ENCODE measurements at places on chromosomes 5 and 9.

GRCh38 chr5:78190402-78190801 lies 104.1 kb downstream of the AP3B1 start:
- no peak for DNase-seq

- DNase-seq = no peak
These were observed 157.8 kb downstream of the ARHGEF28 start for GRCh38 chr5:73783828-73784227.

DNA sequence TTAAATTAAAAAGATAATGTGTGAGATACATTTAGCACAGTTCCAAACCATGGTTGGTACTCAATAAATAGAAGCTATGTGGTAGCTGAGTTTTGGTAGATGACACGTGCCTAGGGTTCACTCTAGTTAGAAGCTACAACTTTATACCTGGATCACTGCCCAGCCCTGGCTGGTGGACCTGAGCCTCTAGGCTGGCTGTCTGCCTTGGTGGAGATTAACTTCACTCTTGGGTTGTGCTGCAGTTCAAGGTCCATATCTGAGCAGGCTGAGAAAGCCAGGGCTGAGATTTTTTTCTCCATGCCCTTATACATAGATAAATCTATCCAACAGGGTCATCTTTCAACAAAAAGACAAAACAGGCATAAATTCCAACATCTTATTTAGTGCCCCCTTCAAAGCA lies 44.6 kb upstream of the SPDL1 start:
- no peak for DNase-seq

GRCh38 chr5:144189800-144190429 lies 19.2 kb downstream of the KCTD16 start:
- DNase-seq = peak; percentile 68

DNA sequence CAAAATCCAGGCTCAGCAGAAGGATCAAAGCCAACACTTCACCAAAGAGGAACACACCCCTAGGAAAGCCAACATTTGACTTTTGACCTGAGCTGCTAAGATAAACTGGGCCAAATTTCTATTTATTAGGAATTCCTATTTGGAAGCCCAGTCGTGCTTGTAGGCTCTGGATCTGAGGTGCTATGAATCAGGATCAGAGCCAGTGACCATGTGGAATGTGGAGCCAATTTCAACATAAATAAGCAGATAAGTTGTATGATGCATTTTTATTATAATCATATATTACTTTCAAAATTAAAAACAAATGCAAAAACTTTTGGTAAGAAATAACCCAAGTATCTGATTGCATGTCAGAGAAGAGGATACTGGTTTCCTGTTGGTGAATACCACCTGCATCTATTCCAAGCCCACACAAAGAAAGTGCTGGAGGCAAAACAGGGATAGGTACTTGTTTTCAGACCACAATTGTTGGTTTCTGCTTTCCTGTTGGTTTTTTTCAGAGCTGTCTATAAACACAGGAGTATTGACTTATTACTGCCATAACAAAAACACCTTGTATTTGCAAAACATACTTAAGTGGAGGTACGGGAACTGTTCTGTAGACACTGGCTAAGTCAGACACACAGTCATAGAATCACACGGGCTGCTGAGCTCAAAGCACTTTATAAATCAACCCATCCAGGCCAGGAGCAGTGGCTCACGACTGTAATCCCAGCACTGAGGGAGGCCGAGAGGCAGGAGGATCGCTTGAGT lies 52.8 kb downstream of the ARL15 start:
- DNase-seq = no peak

- peak; percentile 34 for DNase-seq
These were observed 31.2 kb downstream of the FGF18 start for GRCh38 chr5:171450423-171451331.

- DNase-seq = peak; percentile 35
These were observed 654 bp downstream of the PURA start for GRCh38 chr5:140114341-140115185.

- no peak for DNase-seq
These were observed 162.1 kb downstream of the ARL15 start for GRCh38 chr5:54148067-54148845.

- DNase-seq = no peak
These were observed 19.6 kb downstream of the INSYN2B start for GRCh38 chr5:169960659-169961058.

DNA sequence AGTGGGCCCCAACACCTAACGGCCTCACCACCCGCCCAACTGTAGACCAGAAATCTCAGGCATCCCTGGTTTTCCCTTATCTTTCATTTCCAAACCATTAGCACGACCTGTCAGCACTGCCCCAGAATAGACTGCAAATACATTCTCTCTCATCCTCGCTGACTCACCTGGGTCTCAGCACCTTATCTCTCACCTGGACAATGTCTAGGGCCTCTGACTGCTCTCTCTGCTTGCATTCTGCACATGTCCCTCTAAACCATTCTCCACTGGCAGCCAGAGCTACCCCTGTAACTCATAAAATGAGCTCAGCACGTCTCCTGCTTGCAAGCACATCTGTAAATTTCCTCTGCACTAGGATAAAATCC lies 12.7 kb downstream of the CKMT2 start:
- DNase-seq = no peak

- DNase-seq = no peak
These were observed 38.9 kb downstream of the AHRR start for GRCh38 chr5:360257-361027.

- DNase-seq = no peak
These were observed 36.6 kb downstream of the FAM240B start for GRCh38 chr9:38683336-38683735.

DNA sequence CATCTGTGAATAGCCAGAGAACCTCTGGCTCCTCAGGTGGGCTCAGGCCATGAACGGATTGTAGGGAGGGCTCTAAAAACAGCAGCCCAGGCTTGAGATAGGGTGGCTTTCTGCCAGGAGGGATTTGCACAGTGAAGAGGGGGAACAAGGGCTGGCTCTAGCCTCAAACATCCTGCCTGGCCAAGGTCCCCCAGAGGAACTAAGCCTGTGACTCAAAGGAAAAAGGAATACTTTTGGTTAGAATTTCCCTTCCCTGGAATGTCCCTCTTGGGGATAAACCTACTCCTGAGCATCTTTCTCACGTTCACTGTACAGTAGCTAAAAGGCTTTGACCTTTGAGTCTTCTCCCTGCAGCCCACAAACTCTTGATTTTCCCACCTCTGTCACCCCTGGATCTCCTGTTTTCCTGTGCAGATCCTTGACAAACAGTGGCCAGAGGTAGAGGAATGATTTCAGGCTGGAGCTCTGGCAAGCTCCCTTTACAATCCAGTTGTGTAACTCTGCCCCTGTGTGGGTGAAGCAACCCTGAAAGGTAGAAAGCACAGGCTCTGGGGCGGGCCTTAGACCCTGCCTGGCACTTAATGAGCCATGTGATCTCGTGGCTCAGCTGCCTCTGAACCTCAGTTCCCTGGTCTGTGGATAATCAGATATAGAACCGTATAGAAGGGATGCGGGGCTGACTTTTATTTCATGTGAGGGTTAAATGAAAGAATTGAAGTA lies 17.4 kb downstream of the SEC61B start:
- DNase-seq = no peak

DNA sequence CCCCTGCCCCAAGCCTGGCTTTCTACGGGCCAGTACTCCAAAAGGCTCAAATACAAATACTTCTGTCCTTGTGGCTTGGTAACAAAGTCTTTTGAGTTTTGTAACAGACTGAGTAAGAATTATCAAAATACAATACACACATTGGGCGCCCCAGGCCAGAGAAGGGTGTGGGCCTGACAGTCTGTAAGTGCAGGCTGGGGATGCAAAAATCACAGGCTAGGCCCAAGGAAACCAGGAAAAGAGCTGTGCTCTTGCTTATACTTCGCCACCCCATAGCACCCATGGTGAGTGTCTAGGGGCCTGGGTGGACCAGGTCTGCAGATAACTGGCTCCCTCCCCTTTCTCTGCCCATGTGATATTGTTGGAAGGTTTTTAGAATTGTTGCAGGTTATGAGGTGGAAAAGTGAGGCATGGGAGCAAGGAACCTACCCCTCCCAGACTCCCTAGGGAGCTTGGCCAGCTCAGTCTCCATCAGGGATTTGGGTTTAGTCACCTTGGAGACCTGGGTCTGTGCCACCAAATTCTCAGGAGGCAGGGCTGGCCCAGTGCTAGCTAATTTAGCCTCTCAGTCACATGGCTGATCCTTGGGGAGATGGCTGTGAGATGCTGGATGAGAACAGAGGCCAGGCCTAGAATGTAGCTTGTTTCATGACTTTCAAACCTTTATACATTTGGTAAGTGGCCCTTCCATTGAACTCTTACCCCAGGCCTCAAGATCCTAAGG lies 72.9 kb downstream of the TARS1 start:
- no peak for DNase-seq

- no peak for DNase-seq
These were observed 340.6 kb upstream of the DAB2 start for GRCh38 chr5:39765366-39765765.

- DNase-seq = no peak
These were observed 109.2 kb downstream of the PAX5 start for GRCh38 chr9:36924757-36925432.

GRCh38 chr5:140925806-140926442 lies at the start of gene PCDHAC1:
Gene PCDHAC1, plus strand, starts transcription at chr5:140926299. Its CDS starts 594 bp downstream, at chr5:140926893.
- no peak for DNase-seq

DNA sequence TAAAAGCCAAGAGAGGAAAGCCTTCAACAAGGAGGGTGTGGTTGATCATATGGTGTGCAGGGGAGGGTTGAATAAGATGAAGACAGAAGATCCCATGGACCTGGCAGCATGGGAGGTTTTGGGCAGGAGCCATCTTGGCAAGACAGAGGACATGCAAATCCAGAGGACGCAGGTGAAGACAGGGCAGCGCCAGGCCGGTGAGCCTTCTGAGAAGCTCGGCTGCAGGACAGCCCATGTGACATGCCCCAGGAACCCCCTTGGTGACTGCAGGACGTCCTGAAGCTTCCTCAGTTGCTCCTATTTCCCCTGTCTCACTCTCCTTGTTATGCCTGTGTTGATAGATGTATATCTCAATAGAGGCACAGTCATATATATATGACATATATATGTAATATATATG lies 159.4 kb downstream of the GADD45G start:
- no peak for DNase-seq

- DNase-seq = no peak
These were observed 537 bp downstream of the C8G start for GRCh38 chr9:136945333-136946227.

DNA sequence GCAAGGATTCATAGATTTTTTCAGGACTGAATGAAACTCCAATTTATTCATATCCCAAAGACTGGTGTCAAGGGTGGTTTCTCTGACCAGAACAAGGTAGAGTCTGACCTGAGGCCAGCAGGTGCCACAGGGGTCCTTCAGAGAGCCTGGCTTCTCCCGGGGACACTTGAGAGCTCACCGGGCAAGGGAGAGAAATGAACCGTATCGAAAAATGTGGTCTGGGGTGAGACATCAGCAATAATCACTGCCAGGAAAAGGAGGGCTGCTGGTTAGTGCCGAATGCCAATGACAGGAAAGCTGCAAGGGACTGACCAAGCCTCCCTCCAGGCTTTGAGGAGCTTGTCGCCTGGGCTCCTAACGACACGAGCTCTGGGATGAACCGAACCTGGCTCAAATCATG lies 142.7 kb downstream of the TTLL11 start:
- DNase-seq = no peak

- DNase-seq = no peak
These were observed 205.7 kb upstream of the RIOK2 start for GRCh38 chr5:97388794-97389193.

DNA sequence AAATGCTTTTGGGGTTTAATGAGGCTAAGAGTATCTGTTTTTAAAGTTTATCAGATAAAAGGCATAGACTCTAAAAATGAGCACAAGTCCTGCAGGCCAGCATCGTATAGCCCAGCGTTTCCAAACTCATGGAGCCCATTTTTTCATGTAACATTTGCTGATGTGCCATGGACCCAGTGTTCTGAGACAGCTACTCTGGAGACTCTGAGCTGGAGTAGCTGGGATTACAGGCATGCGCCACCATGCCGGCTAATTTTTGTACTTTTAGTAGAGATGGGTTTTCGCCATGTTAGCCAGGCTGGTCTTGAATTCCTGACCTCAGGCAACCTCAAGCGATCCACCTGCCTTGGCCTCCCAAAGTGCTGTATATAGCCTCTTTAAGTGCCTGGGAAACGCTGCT lies 15.8 kb downstream of the GLRX start:
- no peak for DNase-seq

DNA sequence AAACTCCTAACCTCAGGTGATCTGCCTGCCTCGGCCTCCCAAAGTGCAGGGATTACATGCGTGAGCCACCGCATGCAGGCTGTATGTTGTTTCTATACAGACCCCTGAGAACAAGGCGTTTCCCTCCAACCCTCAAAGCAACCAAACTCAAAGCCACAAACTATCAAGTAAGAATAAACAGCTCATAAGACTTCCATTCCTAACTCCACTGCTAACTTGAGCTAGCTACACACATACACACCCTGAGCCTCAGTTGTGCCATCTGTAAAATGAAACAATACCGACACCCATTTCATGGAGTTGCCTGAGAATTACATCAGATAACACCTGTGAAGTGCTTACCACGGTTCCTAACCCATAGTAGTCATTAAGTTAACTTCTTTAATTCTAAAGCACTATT lies 70.8 kb downstream of the SERINC5 start:
- DNase-seq = no peak

DNA sequence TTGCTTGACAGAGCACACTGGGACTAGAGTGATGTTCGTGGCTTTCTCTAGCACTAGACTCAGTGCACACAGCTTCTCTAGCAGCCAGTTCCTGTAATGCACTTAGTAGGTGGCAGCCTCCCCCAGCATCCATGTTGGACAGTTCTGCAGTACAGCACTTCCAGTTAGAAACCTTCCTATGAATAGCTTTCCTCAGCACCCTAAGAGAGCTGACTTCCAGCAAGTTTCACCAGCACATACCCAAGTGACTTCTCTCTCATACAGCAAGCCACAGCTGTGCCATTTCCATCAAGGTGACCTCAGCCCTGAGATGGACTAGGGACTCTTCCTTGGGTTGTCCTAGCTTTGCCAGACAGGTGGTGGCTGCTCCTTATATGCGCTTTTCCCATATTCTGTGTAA lies 60.4 kb downstream of the PJA2 start:
- no peak for DNase-seq

DNA sequence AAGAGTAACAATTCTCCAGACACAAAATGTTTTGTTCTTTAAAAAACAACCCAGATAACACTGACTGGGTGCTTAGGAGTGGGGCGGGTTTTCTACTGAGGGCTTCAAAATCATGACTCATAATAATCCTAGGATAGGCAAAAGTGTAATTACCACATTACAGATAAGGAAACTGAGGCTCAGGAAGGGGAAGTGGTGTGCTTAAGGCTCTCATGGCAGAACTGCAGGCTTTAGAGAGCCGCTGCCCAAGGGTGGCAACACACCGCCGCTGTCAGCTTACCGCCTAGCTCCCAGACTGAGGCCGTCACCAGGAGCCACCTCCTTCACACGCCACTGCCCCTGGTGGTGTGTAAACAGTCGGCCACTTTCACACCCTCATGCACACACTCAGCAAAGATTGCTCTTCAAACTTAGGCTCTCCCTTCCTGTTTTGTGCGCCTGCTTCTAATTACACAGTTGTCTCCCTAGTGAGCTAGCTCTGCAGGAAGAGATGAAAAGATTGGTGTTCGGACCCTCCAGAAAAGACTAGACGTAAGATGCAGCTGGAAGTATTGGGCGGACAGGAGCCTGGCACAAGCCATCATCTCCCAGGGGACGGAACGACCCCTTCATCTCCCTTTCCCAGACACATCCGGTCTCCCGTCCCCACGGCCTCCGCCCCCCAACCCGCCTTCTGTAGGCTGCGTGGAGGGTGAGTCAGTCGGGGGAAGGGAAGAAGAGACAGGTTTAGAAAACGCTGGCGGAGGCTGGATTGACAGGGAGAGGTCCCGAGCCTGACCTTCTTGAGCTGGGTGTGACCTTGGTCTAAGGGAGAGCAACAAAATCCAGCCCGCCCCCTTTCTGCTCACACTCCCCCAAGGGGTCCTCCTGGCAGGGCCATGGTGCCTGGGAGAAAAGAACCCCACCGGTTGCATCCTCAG lies 162.7 kb downstream of the SYK start:
- DNase-seq = no peak

Measured in stimulated activated CD4-positive, alpha-beta T cell treated with anti-CD3 and anti-CD28 coated beads, TNF-alpha, amount 100 ng/mL, for 24 hours (primary cell).